D721Med (cell line): ENCODE measurements at places on chromosomes 12 and 14.

GRCh38 chr14:103885509-103885932 lies 38.1 kb upstream of the PPP1R13B start:
- no peak for DNase-seq

DNA sequence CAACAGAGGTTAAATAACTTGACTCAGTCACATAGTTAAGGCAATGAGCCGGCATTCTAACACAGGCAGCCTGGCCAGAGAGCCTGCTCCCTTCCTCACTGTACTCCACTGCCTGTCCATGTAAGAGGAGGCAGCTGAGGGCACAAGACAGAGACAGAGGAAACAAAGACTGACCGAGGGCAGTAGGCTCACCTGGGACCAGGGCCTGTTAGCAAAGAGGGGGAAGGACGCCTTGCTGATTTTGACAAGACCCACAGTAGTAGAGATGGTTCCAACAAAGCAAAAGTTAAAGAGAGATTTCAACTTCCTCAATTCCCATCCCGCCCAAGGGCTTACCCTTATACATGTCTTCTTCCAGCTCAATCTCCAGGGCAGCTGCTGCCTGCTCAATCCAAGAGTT lies 26.5 kb downstream of the OTUB2 start:
- no peak for DNase-seq

- no peak for DNase-seq
These were observed 2.7 kb downstream of the SHMT2 start for GRCh38 chr12:57232156-57232756.

- no peak for DNase-seq
These were observed 28.0 kb downstream of the CEP290 start for GRCh38 chr12:88113871-88114270.

DNA sequence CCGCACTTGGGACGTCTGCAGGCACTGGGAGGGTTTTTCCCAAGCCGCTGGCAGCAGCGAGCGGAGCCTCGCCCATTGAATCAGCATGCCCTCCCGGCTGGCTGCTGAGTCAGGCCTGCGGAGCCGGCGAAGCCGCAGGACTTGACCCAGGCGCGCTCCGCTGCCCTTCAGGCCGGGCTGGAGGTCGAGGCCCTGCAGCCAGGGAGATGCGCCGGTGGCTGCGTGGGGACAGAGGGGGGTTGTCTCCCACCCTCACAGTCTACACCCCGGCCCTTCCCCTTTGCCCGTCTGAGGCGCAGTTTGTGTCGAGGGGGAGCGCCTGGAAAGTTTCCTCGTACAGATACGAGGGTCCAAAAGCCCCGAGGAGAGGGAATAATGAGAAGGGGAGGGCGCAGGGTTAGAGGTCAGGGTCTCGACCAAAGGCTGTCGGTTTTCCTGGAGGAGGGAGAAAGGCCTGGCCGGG lies 759 bp upstream of the KLC1 start:
- DNase-seq, result no peak

DNA sequence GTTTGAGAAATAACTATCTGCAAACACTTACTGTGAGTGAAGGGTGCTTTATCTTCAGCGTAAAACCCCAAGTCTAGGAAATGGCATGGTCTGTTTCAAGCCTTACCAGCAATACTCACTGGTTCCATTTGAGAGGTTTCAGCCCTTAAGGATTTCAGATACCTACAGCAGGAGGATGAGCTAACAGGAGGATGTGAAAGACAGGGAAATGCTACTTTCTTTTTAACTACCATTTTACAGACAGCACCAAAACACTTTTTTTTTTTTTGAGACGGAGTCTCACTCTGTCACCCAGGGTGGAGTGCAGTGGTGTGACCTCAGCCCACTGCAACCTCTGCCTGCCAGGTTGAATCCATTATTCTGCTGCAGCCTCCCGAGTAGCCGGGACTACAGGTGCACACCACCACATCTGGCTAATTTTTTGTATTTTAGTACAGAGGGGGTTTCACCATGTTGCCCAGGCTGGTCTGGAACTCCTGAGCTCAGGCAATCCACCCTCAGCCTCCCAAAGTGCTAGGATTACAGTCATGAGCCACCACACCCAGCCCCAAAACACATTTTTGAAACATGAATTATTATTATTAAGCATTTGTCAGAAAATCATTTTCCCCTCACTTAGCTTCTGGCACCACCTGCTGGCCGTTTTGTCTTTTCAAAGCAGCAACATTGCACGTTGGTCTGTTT lies 4.6 kb downstream of the MTRFR start:
- no peak for DNase-seq

DNA sequence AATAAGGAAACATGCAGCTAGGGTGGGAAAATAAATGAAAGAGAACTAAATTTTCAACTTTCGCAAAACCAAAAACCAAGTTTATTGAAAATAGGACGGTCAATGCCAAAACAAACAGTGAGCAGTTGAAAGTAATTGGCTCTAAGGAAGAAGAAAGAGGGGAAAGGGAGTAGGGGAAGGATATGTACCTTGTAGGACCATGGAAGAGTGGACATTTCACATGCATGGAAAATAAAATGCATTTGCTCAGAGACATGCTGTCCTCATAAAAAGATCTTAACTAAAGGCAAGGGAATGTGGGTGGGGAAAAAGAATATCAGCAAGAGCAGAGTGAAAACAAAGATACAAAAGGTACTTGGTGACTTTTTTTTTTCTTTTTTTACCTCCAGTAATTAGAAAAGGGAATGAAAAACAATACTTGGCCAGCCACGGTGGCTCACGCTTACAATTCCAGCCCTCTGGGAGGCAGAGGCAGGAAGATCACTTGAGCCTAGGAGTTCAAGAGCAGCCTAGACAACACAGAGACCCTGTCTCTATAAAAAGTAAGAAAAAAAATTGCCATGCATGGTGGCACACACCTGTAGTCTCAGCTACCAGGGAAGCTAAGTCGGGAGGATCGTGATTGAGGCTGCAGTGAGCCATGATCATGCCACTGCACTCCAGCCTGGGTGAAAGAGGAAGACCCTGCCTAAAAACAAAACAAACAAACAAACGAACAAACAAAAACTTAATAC lies 6.6 kb downstream of the TXNDC16 start:
- DNase-seq, result no peak

DNA sequence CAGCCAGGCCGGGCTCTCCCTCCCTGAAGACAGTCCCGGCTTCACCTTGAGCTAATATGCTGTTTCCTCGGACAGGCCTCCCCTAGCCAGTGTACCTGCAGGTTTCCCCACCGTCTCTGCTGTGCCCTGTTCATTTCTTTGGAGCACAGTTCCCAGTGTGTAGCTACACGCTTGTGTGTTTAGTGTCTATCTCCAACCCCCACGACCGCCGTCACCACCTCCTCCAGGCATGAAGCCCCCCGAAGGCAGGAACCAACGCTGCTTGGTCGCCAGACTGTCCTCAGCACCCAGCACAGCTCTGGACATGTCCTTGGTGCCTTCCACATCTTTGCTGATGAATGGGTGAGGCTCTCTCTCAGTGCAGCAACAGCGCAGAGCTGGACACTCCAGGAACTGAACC lies 26.2 kb upstream of the PLEKHG6 start:
- DNase-seq, result no peak

DNA sequence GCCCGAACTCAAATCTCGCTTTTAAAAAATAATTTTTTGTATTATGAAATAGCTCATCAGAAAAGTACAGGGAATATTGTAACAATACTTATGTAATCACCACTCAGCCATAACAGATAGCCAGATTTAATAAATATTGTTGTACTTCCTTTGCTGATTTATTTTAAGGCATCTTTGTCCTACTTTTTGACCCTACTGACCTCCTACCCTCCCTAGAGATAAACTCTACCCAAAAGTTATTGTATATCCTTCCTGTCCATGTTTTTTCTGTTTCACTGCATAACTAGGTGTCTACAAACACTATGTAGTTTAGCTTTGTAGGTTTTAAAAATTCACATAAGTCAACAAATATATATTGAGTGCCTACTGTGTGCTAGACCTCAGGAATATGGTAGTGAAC lies 25.1 kb downstream of the SOCS2 start:
- no peak for DNase-seq
